Ovary (tissue), 10 donors: ENCODE measurements at places on chromosomes 11 and 22.
A peak's percentile ranks its signal among the peaks of the same experiment; 100 is the strongest.

GRCh38 chr11:24716403-24716802 is 219.6 kb downstream of the LUZP2 start:
- DNase-seq: no peak

GRCh38 chr11:26947904-26948639 is 45.8 kb upstream of the FIBIN start:
- DNase-seq: no peak

- DNase-seq: no peak
Measured at GRCh38 chr11:7569044-7569443, 55.2 kb downstream of the PPFIBP2 start.

- DNase-seq: no peak
Measured at GRCh38 chr11:104146421-104146820, 17.5 kb downstream of the PDGFD start.

DNA sequence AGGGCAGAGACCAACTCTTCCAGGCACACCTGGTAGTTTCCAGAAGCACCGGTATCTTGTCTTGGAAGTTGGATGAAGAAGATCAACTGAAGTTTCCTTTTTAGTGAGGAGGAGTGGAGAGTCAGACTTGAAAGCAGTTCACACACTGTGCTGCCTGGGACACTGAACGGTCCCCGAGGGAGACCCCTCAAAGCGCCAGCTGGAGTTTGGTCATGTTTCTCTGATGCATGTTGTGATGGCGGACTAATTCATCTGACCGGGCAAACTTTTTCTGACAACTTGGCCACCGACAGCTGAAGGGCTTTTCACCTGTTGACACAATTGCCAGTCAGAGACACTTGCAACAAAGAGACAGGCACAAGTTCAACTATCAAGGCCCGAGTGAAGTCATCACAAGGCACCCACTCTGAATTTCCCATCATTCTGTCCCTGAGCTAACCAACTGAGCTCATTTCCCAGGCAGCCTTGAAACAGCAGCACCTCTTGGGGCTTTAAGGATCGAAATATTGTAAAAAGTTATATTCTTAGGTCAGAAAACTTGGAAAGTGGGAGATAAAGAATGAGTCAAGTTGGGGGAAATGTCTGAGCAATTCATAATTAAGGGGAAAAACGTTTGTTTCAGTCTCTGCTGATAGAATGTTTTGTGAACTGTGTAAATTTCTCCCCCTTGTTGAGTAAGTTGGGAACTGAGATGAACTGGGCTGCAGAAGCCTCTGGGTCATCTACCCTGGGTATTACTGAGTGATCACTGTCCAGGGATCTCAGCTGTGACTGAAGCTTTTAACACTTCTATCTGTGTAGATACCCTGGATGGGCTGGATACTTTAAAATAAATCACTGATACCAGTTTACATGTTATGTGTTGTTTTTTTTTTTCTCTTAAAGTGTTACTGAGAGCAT is 46.2 kb downstream of the WT1 start:
- no peak for DNase-seq

GRCh38 chr11:1565173-1565903 is 6.7 kb downstream of the DUSP8 start:
- no peak for DNase-seq

DNA sequence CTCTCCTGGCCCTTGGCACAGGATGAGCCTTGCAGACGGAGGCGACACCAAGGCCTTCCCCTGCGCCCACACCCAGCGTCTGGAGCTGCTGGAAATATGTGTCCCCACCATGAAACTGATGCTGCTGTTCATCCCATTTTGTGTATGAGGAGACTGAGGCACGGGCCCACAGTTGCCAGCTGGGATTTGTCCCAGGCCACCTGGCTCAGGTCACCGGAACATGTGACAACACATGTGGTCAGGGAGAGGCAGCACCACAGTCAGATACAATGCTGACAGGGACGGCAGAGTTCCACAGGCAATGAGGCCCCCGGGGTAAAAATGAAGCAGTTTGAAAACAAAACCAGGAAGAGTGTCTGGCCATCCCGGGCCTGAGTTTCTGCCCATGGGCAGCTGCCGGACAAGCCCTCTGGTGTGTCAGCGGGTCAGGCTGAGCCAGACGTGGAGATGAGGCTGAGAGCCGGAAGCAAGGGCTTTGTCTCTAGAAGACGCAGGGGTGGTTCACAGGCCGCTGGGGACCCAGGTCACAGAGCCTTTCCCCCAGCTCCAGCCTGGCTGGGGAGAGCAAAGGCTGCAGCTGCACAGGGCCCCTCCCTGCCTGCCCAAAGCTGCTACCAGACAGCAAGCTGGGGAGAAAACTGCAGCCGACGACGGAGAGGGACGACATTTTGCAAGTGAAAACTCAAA is 80.7 kb downstream of the CDKN1C start:
- peak; percentile 30 for DNase-seq

GRCh38 chr22:49353235-49353634 is 474.4 kb downstream of the BRD1 start:
- DNase-seq: no peak

GRCh38 chr22:39598017-39598965 is 27.7 kb downstream of the CACNA1I start:
- peak; percentile 33 for DNase-seq

DNA sequence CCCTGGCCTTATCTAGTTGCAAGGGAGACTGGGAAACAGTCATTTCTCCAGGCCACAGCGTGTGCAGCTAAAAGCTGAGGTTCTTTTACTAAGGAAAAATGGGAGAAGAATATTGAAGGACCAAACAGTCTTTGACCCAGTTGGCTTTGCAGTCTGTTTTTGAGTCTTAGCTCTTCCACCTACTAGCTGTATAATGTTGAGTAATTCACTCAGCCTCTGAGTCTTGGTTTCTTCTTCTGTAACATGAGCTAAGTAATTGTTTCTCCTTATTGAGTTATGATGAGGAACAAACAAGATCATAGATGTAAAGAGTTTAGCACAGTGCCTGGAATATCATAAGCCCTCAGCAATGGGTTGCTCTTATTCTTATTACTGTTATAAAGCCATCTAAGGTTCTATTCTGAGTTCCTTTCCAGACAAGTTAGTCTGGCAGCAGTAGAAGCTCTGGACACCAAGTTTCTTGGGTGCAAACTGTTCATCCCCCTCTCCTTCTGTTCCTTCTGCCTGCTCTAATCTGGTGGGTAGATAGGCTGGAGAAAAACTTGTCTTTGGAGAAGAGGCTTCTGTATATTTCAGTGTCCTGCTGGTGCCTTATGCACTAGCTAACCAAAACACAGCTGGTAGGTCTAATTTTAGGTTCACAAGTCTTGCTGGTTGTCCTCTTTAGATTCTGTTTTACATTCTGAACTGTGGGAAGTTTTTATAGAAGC is 13.5 kb downstream of the TRIM44 start:
- no peak for DNase-seq

DNA sequence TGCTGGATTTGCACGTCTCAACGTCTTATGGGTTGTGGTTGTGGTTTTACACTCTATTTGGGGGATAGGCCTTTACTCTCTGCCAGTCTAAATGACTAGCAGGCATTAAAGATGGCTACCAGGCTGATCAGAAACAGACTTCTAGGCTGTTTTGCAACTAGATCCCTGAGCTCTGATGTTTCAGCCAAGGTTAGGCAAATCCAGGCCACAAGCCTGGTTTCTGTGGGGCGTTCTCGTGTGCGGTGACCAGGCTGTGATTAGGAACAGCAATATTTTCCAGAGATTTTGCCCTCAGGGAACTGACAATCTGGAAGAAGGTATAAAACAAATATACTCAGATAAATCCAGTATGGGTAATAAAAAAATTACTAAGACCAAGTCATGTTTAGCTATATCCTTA is 502.4 kb downstream of the INSC start:
- no peak for DNase-seq

- no peak for DNase-seq
Measured at GRCh38 chr22:29043906-29044575, 17.6 kb downstream of the C22orf31 start.

- no peak for DNase-seq
Measured at GRCh38 chr22:44994399-44995104, 15.3 kb downstream of the PHF21B start.

DNA sequence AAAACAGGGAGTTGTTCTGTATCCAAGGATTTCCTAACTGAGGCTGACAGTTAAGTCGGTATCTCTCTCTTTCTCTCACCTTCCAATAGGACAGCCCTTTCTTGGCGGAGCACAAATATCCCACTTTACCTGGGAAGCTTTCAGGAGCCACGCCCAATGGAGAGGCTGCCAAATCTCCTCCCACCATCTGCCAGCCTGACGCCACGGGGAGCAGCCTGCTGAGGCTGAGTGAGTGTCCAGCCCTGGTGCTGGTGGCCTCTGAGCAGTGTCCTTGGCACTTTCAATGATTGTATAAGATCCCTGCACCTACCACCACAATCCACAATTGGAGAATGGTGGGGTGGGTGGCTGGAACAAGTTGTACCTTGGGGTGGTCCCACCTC is 33.7 kb downstream of the CYB5R2 start:
- no peak for DNase-seq

DNA sequence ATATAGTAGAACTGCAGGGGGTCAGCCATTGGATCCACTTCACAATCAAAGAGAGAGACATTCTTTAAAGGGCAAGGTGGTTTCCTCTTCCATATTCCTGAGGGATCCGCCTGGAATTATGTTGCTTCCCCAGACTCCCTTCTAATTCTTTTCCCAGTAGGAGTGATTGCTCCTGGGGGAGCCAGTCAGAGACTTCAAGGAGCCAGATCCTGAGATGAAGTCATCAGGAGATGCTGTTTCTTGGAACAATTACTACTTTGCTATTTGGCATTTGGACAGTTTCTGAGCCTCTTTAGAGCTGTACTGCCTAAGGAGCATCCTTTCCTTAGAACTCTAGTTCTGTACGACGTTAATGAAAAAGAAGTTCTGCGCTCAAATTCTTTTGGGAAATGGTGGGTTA is 1.9 kb upstream of the OR9Q2 start:
- DNase-seq: no peak

DNA sequence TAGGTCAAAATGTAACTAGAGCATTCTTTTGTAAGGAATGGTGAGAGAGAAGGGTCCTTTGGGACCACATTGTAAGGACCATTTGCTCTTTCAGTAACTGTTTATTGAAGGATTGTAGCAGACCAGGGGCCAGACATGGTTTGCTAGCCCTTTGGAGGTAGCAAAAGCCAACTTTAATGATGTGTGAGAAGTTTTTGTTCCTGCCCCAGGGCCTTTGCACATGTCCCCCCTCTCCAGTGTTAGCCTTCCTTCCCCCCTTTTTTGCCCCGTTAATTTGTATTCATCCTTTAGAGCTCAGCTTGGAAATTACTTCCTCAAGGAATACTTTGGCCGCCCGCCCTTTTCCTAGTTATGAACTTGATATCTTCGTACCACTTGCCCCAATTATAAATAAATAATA is 9.0 kb downstream of the LIMK2 start:
- no peak for DNase-seq

GRCh38 chr22:19680287-19680881 is 33.9 kb upstream of the SEPTIN5 start:
- no peak for DNase-seq

DNA sequence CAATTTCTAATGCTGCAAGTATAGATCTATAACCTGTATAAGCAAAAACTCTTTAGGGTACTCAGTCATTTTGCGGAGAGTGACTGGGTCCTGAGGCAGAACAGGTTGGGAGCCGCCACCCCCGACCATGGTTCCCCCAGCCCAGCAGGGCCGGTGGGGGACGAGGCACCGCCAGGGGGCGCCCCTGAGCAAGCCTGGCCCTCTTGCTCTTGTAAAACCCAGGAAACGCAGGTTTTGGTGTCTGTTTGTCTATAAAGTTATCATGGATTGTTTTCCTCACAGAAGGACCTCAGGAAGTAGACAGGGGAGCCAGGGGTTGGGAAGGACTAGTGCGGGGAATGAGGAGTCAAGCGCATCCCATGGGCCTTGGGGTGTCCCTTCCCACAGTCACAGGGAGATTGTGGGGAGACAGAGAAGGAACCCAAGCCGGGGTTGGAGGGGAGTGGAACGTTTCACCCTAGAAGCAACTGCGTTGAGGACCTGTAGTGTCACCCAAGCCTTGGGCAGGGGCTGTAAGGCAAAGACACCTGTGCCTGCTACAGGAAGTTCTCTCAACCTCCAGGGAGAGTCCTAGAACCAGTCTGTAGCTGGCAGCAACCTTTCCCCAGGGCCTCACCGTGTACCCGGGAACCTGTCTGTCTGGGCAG is 26.4 kb downstream of the KCTD17 start:
- no peak for DNase-seq

- DNase-seq: no peak
Measured at GRCh38 chr11:130480711-130481140, 32.3 kb downstream of the ADAMTS15 start.

DNA sequence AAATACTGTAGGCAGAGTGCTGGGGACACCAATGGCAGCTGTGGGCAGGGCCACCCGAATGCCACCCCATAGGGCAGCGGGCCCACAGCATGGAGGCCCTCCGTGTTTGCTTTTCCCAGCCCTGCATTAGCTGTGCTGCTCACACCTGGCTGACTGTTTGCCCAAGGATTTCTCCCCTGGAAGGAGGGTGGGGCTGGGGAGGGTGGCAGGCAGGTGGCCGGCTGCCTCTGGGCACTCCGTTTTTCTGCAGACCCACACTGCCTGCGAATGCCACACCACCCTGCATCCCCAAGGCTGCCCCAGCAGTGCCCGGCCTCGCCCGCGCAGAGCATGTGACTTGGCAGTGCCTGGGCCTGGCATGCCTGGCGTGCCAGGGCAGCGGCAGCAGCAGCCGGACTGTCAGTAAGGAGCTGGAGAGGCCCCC is 19.6 kb downstream of the DAGLA start:
- no peak for DNase-seq

GRCh38 chr11:110473706-110474105 is 44.0 kb downstream of the FDX1 start:
- no peak for DNase-seq

DNA sequence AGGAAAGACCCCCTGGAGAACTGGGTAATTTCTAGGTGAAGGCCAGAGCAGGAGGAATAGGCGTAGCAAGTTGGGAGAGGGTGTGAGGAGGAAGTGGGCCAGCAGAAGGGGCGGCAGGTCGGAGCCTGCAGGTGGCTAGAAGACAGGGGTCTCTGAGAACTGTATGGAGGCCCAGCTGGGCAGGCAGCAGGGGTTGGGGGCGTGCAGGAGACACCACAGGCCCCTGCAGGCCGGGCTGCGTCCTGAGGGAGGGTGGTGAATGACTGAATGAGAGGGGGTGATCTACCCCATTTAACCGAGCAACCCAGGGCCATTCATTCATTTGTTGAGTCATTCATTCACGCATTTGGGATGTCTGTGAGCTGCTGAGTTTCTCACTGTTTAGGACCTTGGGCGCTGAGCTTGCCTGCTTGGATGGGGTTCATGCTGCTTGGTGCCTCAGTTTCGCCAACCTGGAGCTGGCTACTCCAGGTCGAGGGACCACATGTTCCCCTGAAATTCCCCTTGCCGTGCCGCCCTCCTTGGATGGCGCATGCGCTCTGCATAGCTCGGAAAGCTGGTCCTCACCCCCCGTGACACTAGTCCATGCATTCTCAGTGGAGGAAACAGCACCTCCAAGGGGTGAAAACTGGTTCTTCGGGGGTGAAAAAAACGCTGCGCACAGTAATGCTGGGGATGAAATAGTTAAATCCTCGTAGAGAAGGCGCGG is 15.6 kb downstream of the MPPED1 start:
- no peak for DNase-seq

- DNase-seq: no peak
Measured at GRCh38 chr11:48024635-48025071, 44.3 kb downstream of the PTPRJ start.
